ENCODE measurements at places on chromosomes 1 and 21.

- no peak for DNase-seq
Observed at GRCh38 chr1:1337793-1338147, 6.7 kb downstream of the TAS1R3 start.

DNA sequence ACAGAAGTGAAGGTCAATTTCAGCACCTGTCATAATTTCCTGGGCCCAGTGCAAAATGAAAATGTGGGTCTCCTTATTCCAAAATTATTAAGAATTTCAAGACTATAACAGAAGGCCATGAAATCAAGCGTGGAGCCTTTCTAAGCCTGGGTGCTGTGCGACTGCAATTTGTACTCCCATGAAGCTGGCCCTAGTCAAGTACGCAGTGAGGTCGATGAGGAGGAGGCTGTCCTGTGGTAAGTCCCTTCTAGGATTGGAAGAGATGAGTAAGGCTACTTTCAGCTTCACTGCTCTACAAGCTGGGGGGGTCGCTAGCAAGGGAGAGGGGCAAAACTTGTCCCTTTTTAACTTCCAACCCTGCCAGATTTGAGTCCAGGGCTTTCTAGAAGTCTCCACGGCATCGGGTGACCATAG lies 410 bp upstream of the NUDC start:
- no peak for DNase-seq

DNA sequence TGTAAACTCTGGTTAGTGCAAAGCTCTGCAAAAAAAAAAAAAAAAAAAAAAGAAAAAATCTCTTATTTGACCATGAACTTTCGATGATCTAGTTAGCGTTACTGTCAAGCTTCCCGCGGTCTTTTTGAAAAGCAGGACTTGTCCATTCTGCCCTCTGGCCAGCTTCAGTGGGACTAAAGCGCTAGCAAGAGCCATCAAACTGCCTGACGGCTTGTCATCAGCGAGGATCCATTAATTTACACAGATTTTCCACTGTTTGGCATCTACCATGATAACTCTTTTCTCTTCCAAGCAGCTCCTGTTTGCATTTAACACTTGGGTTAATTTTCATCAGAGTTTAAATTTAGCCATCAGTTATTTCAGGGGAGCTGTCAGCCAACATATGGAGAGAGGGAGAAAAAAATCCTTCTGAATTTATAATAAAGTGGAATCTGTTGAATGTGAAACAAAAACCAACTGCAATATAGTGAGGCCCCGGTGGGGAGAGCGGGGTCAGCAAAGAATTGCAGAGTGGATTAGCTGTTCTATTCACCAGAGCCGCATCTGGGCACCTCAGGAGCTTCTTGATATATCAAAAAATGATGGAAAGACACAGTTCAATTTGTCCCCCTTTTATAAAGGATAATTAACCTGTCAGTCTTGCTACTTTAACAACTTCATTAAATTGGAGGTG lies 298.2 kb downstream of the SPATA17 start:
- DNase-seq, result no peak

DNA sequence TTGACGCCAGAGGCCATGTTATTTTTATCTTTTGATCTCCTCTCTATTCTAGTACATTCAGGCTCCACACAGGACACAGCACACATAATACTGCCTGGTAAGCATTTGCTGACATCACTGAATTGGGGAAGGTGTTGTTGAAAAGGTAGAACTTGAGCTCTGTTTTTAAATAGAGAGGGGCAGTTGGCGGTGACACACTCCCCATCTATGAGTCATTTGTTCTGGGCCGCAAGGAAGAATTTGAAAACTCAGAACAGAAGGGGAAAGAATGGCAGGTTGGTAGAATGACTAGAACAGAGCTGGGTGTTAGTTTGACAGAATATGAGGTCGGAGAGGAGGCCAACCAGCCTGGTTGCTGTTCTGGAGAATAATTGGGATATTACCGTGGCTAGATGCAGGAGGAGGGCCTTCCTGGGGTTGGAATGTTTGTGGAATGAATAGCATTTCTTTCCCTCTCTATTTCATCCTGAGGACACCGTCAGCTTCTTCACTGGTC lies 52.1 kb upstream of the ERRFI1 start:
- no peak for DNase-seq

DNA sequence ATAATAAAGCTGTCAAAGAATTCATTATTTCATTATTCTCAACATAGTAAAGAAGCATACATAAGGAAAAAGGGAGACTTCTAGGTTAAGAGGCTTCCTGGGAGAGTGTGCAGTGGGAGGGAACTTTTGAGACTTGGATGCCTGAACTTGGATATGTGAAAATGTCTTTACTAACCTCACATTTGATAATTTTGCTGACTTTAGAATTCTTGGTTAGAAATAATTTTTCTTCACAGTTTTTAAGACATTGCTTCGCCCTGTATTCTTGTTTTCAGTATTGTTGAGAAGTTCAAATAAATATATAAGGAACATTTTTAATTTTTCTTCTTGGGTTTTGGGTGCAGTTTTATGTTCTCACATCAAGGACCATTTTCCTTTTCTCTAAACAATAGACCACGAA lies 40.0 kb downstream of the GPSM2 start:
- DNase-seq, result no peak

DNA sequence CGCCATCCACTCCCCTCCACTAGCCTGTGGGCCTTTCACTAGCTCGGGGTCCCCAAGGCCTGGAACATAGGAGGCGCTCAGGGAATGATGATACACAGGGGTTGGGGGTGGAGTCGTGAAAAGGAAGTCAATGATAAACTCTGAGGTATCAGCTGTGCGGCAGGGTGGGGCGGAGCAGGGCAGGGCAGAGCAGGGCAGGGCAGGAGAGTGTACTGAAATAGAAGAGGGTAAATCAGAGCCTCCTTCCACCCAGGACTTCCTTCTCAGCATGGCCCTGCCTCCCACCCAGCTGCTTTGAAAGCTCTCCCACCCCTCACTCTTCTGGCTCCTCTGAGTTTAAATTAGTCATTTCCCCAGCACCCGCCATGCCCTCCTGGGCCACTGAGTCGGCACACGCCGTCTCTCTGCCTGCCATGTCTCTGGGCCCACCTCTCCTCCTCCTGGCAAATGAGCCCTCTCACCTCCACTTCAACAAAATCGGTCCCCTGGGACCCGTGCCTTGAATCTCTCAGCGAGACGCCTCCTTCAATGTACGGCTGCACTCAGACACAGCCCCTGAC lies 16.9 kb downstream of the CAPZB start:
- no peak for DNase-seq

DNA sequence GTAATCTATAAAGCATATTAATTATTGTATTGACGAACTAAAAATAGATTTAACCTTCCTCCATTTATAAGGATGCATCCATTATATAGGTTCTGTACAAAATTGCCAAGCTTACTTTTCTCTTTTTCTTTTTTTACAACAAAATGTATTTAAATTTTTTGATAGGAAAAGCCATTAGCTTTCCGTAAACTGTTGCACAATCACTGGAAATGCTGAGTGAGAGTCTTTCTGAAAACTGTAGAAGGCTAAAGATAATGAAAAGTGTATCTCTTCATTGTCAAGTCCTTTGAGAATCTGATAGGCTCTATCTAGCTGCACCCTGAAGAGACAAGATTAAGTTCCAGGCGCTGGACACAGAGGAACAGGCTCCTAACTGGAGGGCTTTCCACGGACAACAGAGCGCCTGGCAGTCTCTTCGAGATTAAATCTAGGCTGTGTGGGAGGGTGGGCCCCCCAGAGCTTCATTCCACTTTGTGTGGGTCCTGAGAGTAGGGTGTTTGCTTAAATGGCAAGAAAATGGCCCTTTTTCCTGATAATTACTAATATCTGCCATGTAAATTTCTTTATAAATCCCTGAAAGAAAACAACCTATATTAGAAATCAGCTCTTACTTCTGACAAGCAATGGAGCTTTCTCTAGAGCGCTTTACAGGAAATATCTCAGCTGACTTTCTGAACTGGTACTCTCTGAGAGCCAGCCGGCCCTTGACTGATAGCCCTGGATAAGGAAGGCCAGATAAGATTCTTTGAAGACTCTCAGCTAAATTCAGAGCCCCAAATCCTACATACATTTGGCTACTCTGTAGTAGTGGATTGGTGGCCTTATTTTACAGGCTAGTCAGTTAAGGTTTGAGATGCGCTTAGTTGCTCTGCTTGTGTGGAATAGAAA lies 108.3 kb downstream of the FMN2 start:
- no peak for DNase-seq

DNA sequence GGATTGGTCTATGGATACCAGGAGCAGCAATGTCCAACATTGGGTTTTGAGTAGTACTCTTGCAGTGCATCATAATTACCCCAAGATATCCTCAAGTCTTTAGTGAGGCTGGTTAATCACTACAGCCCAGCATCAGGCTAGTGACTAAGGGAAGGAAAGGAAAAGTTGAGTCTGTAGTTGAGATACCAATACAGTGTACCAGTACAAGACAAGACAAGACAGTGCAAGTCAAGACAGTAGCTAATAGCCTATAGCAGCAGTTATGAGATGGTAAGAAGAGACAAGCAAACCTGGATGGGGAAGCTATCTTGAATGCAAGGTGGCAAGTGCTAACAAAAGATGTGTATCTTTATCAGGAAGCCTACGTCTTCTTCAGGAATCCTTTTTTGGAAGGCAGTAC lies 13.3 kb upstream of the GNG12 start:
- DNase-seq, result no peak

DNA sequence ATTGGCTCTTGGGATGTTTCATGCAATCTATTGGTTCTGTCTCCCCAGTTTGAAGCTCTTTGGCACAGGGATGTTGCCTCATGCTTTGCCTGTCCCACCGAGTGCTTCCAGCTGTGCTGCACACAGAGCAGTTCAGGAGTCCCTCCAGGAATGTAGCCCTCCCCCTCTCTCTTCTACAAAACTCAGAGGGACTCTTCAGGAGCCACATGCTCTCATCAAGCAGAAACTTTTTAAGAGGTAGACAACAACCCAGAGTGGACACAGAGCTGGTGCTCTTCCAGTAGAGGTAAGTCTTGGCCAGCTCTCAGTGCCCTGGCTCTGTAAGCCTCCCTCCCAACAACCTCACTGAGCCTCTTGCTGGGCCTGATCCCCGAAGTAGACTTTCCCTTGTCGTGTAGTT lies 11.6 kb upstream of the ZNF697 start:
- no peak for DNase-seq

DNA sequence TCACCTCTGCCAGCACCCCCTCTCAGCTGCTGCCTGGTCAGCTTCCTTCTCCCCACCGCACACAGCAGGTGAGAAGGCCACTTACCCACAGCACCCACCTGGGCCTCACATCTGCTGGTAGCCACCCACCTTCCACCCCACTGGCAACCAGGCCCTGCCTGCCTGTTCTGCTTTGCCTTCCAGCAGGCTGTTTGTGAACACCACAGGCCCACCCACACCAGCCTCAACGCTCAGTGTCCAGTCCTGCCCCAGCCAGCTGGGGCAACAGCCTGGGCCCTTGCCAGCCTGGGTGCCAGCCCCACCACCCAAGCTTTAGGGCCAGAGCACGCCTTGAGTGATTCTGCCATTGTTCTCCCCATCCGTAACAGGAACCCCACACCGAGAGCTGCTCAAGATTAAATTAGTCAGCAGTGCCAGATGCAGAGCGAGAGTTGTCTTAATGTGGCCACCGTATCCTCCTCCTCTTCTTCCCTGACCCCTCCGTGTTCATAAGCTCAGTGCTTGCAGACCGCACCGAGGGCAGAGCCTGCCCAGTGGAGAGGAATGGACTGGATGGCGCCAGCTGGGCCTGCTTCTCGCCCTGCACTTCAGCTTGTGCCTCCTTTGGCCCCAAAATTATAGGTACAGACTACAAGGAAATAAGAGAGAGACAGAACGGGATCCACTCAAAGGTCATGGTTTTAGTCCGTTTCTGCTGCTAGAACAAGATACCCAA lies 120.3 kb upstream of the COL6A1 start:
- DNase-seq, result no peak

- DNase-seq, result no peak
Observed at GRCh38 chr1:3663999-3664699, 11.8 kb downstream of the TP73 start.

GRCh38 chr21:39685236-39685635 lies 59.7 kb upstream of the IGSF5 start:
- DNase-seq, result no peak

DNA sequence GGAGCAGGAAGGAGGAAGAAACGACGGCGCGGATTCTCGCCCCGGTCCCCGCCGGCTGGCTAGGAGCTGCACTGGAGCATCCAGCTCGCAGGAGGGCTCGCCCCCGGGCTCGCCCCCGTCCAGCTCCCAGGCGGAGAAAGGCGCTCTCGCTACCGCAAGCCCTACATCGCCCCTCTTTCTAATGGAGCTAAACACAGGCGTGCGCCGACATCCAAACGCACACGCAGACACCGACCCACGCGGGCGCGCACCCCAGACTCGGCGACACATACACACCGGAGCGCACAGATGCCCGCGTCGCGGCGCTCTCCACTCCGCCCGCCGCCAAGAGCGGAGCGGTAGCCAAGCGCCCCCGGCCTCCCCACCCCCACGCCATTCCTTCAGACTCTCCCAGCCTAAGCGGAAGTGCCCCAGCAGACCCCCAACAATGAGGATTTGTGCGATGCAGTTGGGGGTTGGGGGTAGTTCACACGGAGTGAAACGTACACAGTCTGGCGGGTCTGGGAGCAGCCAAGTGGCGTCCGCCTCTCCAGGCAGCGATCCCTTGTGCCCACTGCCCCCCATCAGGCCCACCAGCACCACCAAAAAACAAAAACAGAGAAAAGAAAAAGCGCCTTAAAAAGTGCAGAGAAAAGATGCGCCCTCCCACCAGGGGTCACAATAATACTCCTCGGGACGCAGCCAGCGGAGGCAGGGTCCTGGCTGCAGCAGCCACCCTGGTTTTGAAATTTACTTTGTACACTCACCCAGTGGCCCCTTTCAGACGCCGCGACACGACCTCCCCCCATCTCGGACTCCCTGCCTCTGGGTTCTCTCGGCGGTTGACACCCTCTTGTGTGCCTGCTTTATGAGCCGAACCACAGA lies 1.4 kb downstream of the DAB1 start:
- DNase-seq, result peak; percentile 8

GRCh38 chr1:67192902-67193301 lies 26.6 kb downstream of the IL23R start:
- DNase-seq, result no peak

GRCh38 chr1:58966917-58967740 lies 183.3 kb upstream of the JUN start:
- no peak for DNase-seq

- no peak for DNase-seq
Observed at GRCh38 chr1:20271498-20272400, 18.9 kb upstream of the VWA5B1 start.

DNA sequence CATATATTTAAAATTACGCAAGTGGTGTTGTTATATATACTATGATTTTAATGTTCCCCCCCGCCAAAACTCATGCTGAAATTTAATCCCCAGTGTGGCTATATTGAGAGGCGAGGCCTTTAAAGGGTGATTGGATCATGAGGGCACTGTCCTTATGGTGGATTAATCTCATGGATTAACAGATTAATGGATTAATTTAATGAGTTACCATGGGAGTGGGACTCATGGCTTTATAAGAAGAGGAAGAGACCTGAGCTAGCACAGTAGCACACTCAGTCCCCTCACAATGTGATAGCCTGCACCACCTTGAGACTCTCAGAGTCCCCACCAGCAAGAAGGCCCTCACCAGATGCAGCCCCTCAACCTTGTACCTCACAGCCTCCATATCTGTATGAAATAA lies 34.8 kb downstream of the C1orf198 start:
- DNase-seq, result no peak
